Endothelial cell (in vitro differentiated cells): ENCODE measurements at places on chromosomes 3 and 15. TPM values are rescaled to one million over a fixed set of nuclear protein-coding genes. Genes with fewer than 3 reads are reported as not detected.

DNA sequence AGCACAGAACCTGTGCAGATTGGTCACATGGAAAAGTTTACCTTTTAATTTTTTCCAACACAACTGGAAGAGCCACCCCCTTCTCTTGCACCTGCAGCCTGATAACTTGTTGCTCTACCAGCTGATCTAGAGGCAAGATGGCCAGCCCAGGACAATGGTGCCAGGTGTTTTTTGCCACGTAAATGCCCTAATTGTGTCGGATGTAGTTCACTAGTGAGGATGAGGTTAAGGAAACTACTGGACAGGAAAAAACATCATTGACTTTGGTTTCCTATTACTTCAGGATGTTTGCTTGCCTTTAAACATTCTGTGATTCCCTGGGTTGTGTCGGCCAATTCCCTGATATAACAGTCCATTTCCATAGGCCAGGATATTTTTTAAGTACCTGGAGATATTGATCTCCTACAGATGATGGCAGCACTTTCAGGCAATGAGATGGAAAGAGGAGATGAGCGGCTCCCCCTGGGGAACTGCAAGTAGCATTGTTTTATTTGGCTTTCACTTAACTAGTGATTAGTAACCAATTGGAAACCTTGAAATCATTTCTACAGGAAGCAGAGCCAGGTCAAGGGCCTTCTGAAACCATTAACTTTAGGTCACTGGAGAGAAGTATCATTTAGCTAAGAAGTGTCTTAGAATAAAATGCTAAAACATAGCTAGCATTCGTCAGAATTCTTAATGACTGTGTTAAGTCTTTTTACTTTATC is 72.5 kb downstream of the OSBPL10 start:
- no peak overlapping the region for H3K4me3 ChIP-seq
- H3K27ac ChIP-seq, result peak overlapping the region; percentile 57
- no peaks in the 10 kb centered on the region for H3K36me3 ChIP-seq
- peaks cover 44% of the 10 kb centered on the region for H3K4me1 ChIP-seq
- H3K27me3 ChIP-seq, result peaks cover 6% of the 10 kb centered on the region

DNA sequence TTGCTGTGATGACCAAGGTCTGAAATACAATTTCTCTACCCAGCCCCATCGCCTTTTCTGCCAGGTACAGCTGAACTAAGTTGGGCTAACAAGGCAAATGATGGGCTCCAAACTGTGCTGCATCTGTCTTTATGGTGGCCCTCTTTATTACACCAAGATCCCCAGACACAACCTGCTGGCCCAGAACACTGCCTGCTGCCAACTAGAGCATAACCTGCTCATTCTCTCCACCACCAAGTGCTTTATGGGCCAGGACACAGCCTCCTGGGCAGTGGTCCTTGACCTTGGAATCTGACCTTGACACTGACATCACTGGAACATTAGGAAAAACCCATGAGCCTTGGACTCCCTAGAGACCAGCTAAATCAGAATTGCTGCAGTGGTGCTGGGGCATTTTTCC is 3.3 kb downstream of the LINS1 start:
- DNase-seq, result no peak
- H3K36me3 ChIP-seq, result no peaks in the 10 kb centered on the region
- peaks cover 4% of the 10 kb centered on the region for H3K27me3 ChIP-seq
- peaks cover 6% of the 10 kb centered on the region for H3K4me1 ChIP-seq

- peaks cover 6% of the 10 kb centered on the region for H3K27me3 ChIP-seq
- H3K27ac ChIP-seq, result no peak overlapping the region
- H3K4me3 ChIP-seq, result no peak overlapping the region
- no peak for DNase-seq
- H3K36me3 ChIP-seq, result no peaks in the 10 kb centered on the region
Measured at GRCh38 chr3:50412231-50412754, 53.0 kb upstream of the TMEM115 start.

Gene DRD3
- total RNA-seq, result not detected

- H3K27me3 ChIP-seq, result no peaks in the 10 kb centered on the region
- DNase-seq, result no peak
Measured at GRCh38 chr3:189982321-189982945, 138.3 kb downstream of the P3H2 start.

DNA sequence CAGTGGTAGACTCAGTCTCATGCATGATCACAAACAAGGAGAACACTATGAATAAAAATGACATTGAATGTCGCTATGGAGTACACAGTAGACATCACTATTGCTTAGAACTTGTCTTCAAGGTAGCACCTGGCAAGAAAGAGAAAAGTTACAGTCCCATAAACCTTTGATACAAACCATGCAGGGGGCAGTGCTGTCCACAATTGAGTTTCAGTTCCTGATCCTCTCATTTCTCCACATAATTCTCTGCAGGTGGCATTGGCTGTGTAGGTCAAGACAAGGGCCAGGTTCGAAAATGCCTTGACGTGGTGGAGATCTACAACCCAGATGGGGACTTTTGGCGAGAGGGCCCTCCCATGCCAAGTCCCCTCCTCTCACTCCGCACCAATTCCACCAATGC is 47.9 kb downstream of the KBTBD12 start:
- no peak for DNase-seq
- H3K4me3 ChIP-seq, result no peak overlapping the region
- H3K27me3 ChIP-seq, result no peaks in the 10 kb centered on the region
- H3K27ac ChIP-seq, result no peak overlapping the region
- H3K4me1 ChIP-seq, result peaks cover 6% of the 10 kb centered on the region
- no peaks in the 10 kb centered on the region for H3K36me3 ChIP-seq

DNA sequence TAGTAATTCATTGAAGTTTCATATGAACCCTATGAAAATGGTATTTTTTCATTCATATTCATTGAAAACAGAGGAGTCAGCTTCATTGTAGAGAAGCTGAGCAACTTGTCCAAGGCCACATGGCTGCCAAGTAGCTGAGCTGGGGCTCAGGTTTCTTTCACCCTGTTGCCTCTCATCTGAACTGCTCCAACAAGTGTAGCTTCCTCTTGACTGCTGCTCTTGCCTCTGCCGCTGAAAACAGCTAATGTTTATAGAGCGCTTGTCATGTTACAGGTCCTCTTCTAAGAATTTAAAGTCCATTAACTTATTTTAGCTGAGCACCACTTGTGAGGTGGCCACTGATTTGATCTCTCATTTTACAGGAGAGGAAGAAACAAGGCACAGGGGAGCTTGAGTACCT is 81.1 kb downstream of the PDCD6IP start:
- peaks cover 3% of the 10 kb centered on the region for H3K27me3 ChIP-seq
- no peak for DNase-seq
- H3K4me1 ChIP-seq, result peaks cover 15% of the 10 kb centered on the region
- no peak overlapping the region for H3K4me3 ChIP-seq
